Adipocyte (in vitro differentiated cells): ENCODE measurements at places on chromosomes 2 and 18.
A peak's percentile ranks its signal among the peaks of the same experiment; 100 is the strongest.

DNA sequence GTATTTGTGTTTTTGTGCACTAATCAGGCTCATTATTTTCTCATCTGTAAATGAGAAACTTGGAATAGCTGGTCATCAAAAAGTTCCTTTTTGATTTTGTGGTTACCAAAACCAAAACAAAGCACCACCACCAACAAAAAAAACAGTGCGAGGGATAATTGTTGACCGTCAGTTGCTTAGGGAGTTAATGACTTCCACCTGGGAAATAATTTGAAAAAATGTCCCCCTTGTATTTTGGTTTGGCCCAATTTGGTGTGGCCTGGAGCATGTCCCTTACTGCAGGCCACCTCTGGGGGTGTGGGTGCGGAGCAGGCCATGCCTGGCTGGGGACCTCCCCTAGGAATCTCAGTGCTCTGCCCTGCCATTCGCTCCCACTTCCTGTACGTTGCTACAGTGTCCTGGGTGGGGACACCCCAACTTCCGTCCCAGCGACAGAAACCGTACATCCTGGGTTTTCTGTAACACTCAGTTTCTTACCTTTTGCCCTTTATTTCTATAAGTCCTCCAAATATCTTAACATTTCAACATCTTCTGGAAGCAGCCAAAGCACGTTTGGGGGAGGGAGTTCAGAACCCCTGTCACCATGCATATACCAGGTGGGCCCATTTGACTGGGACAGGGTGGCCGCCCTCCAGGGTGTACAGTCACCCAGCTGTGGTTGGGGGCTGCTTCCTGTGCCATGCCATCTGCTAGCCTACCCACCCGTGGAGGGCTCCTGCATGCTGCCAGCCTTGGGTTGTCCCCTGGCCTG lies 31.3 kb downstream of the NCK2 start:
- no peak for DNase-seq

GRCh38 chr2:65278531-65278981 lies 50.9 kb downstream of the ACTR2 start:
- DNase-seq = no peak

DNA sequence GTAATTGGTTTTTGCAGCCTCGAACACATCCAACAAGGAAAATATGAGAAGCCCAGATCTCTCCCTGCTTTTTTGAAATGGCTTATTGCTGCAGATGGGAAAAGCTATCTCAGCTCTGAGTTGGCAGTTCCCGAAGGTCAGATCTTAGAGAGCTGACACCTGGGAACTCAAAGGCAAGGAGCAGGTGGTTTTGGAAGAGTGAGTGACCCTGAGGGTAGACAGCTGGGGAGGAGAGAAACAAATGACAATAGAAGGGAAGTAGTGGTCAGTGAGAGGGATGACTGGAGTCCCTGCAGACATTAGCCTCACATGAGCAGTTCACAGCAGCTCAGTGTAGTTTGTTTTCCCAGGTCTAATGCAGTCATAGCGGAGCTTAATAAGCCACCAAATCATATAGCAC lies 317.9 kb downstream of the STK39 start:
- no peak for DNase-seq

DNA sequence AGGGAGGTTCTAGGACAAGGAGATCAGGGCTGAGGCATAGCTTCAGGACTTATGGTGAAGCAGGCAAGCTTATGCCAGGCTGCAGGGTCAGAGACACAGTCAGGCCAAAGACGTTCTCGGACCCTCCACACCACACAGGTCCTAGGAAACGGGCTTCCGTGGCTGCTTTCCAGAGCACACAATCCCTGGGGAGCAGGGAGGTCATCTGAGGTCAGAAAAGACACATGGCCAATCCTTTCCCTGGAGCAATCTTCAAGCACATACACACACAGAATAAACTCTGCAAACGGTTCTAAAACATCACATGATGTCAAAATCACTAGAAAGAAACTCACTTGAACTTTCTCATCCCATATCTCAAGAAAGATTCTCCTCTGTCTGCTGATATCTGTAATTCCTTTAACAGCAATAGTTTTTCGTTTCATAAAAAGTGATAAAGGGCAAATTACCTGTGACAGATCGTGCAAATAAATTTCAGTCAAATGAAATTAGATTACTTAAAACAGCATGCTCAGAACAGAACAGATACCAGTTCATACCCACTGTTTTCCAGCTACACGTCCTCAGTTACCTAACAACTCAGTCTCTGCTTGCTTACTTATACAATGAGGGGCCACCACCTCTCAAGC lies 63.9 kb downstream of the MBOAT2 start:
- DNase-seq = no peak

DNA sequence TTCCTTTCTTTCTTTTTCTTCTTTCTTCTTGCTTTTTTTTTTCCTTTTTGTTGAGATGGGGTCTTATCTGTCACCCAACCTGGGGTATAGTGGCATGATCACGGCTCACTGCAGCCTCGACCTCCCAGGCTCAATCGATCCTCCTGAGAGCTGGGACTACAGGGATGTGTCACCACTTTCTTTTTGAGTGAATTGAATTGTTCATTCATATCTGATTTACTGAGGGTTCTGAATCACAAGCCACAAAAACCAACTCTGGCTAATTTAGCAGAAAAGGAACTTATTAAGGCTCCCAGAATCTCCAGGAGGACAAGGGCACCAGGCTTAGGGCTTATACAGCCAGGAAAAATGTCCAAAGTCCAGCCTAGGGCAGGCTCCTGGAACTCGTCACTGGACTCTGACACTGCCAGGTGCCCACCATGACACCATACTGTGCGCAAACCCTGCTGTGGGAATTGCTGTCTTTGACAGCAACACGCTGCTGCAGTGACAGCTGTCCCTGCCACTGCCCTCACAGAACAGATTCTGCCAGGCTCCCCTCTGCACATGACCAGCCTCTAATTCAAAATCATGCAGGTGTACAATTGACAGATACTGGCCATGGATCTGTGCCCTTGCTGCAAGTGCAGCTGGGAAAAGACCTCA lies 42.9 kb upstream of the EML6 start:
- no peak for DNase-seq

DNA sequence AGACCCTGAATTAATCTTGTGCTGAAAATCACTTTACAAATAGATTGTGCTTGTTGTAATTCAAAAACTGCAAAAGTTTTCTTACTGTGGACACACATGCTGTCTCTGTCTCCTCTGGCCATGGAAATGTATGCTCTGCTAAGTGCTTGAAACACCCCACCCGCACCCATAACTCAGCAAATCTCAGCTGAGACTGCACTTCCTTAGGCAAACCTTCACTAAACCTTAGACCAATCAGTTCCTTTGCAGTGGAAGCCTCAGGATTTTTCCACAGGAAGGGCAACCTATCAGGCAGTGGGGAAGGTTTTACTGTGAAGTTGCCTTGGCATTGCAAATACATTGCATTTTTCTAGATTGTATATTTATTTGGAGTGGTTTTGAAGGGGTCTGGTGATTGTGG lies 62.2 kb upstream of the PLA2R1 start:
- no peak for DNase-seq

DNA sequence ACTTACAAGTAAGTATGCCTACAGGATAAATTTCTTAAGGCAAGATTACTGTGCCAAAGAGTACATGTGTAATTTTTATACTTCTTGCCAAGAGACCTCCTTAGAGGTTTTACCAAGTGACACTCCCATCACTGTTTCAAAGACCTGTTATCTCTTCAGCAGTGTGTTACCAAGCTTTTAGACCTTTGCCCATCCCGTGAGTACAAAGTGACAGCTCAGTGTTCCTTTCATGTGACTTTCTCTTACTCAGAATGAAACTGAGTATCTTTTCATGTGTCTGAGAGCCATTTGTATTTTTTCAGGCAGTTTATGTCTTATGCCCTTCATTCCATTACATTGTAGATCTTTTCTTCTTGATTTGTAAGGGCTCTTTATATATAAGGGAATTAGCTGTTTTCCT lies 287.5 kb upstream of the SALL3 start:
- no peak for DNase-seq

DNA sequence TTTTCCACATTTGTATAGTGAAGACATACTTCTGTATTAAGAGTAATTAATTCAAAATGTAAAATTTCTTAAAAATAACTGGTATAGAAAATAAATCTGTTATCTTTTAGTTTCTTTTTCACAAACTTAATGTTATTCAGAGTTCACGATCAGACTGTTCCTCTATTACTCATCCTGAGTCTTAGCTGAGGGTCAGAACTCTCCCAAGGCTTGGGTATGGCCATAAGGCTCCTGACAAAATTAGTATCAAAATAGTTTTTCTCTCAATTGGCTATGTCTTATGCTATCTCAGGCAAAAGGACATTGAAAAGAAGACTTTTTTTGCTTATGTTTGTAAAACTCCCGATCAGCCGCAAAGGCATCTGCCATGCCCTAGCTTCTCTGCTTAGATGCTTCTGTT lies 56.1 kb upstream of the NAB1 start:
- no peak for DNase-seq

- no peak for DNase-seq
Observed at GRCh38 chr18:79022603-79023002, 43.0 kb downstream of the SALL3 start.

GRCh38 chr2:2253172-2254016 lies 77.7 kb downstream of the MYT1L start:
- no peak for DNase-seq

- DNase-seq = peak; percentile 33
Observed at GRCh38 chr18:59917422-59917821, 17.6 kb downstream of the PMAIP1 start.

- DNase-seq = no peak
Observed at GRCh38 chr2:70128005-70128404, 40.7 kb downstream of the PCBP1 start.

DNA sequence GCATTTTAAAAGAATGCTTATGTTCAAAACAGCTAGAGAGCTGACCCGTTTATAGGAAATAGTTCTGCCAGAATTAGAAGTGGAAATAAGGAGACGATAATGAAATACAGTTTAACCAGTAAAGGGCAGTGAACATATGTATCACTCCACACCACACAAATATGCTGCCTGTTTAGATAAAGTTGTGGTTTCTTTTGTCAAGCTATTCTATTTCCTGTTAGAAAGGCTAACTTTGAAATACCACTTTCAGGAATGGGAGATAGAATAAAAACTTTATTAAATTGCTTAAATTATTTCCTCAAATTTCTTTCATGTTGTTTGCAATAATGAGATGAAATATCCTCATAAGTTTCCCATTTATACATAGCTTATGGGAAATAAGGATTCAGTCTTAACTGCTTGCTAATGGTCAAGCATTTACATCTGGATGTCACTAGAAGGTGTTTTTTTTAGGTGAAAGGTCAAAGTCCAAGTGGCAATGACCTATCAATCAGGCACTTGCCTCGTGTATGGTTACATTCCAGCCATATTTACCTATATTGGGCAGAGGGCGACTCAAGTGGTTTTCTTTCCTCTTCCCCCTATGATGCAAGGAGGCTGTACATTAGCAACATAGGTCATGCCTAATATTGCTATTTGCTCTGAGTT lies 148.9 kb downstream of the ZEB2 start:
- DNase-seq = peak; percentile 27

- peak; percentile 34 for DNase-seq
Observed at GRCh38 chr2:26344581-26345282, 1.2 kb upstream of the SELENOI start.

DNA sequence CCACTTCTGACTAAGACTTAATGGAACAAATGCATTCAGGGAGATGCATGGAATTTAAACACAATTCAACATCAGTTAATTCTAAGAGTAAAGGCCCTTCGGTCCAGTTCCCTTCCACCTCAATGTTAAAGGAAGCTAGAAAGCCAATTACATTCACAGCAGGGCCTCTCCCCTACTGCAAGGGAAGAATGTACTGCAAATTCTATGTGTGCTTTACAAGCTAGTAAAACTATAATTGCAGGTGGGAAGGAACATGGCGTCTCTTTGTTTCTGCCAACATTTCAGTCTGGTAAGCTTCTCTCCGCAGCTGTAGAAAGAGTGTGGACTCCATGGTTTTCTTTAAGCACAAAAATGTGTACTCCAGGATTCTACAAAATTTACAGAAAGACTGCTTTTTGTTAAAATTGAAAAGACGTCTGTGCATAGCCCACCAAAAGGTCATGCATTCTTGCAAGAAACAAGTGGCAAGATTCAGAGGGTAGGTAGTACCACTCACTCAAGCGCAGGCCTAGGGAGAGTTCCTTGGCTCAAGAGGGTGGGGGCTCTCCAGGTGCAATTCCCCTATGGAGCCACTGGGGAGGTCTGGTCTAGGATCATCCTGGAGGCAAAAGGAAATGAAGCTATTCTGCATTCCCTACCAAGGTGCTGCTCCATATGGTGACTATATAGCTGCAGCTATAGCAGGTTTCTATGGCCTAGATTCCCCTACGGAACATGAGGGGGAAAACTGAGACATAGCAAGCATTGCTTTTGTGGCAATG lies 127.0 kb upstream of the FZD5 start:
- DNase-seq = no peak

DNA sequence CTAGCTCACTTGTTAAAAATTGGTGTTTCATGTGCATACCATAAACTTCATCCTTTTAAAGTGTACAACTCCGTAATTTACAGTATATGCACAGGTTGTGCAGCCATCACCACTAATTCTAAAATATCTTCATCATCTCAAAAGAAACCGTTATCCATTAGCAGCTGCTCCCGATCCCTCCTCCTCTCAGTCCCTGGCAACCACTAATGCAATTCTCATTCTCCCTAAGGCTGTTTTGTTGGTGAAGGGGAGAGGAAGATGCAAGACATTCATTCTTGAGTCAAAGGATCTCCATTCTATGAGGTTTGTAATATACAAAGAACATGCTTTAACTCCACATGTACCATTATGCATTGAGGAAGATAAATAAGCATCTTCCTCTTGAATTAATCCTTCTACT lies 48.6 kb downstream of the RNU4ATAC start:
- DNase-seq = peak; percentile 39

GRCh38 chr2:99701503-99701902 lies 211.7 kb upstream of the REV1 start:
- no peak for DNase-seq

GRCh38 chr2:75577280-75577679 lies 16.5 kb upstream of the EVA1A start:
- DNase-seq = no peak

DNA sequence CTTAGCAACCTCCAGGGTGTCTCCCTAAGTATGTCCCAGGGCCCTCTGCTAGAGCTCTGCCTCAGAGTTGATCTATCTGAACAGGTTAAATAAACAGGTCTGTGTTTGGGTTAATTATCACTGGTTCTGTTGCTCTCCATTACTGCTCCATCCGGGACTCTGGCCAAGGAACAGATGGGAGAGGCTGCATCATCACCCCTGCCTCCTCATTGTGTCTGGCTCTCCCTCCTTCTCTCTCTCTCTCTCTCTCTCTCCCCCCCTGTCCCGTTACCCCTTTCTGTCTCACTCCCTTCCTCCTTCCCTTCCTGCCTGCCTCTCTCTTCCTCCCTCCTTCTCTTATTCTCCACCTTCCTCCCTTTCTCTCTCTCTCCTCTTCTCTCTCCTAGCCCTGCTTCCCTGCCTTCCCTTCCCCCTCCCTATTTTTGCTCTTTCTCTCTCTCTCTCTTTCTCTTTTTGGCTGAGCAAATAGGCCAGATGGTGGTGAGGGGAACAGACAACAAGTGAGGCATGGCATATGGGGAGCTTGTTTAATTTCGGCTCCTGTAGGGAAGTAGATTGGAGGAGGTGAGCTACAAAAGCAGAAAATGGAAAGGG lies 62.1 kb downstream of the SETBP1 start:
- peak; percentile 50 for DNase-seq
